Head of caudate nucleus (tissue), 42 donors: ENCODE measurements at places on chromosomes 1 and 21.

DNA sequence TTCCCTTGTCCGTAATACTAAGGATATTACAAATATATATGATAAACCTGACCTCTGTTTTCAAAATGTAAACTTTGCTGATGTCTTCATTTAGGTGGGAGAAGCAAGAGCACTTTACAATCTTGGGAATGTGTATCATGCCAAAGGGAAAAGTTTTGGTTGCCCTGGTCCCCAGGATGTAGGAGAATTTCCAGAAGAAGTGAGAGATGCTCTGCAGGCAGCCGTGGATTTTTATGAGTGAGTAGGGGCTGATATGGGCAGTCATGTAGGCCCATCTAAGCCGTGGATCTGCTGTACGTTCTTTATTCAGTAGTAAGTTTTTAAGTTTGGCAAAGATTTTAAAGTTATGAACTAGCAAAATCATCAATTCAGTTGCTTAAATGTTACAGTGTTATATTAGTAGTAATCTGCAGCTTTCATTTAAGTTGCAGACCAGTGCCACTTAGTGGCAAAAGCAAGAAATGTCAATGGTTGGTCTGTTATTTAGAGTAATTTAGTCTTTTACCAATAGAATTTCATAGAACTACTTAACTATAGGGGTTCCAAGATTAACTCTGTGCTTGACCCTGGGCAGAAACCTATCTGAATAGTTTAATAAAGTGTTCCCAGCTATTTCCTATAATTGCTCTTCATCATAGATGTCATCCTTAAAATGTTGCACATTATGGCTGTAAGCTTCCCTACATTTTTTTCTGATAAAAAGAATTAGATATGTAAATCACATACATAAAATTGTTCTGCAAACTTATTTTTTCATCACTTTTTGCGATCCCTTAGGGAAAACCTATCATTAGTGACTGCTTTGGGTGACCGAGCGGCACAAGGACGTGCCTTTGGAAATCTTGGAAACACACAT is 21.3 kb downstream of the GPSM2 start:
- no peak for DNase-seq

- no peak for DNase-seq
Observed at GRCh38 chr21:37737507-37737906, 178.8 kb downstream of the KCNJ6 start.

DNA sequence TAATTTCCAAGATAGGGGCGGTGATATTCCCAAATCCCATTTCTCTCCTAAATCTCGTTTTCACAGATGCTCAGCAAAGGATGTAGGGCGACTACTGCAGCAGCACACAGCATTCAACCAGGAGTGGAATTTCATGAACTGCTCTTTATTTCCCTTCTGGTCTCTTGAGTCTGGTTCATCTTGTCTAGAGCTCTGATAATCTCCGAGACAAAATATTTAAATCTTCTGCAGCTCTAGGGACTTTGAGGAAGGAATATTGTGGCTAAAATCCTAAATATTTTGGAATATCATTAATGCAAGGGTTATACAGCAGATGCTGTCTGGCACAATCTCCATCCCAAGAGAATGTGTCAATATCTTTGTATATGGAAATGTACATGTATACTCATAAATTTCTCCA is 45.4 kb downstream of the KIF26B start:
- DNase-seq, result no peak

DNA sequence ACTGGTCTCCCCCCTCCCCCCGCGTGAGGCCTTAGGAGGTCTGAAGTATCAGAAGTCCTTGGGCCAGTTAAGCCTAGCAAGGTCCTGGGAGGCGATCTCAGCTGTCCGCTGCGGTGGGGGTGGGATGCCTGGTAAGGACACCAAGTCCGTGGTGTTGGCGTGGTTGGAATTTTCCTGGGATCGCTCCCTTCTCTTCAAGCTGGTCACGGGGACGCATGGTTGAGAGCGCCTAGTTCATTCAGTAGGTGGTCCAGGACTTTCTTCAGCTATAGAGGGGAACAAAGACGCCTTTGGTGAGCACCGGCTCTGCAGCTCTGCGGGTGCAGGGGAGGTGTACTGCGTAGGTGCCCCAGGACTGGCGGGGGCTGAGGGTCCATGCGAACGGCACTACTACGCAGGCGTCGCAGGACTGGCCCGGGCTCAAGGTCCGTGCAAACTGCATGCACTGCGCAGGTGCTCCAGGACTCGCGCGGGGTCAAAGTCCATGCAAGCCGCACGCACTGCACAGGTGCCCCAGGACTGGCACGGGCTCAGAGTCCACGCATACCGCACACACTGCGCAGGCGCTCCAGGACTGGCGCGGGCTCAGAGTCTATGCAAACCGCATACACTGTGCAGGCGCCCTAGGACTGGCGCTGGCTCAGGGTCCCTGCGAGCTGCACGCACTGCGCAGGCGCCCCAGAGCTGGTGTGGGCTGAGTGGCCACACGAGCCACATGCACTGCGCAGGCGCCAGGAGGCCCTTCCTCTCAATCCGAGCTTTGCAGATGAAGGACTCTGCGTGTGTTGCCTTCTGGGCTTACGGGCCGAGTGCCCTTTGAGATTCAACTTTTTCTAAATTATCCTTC is 36.6 kb upstream of the HMGN1 start:
- DNase-seq, result peak; percentile 82

GRCh38 chr1:177082855-177083693 is 81.4 kb downstream of the ASTN1 start:
- DNase-seq, result no peak

- no peak for DNase-seq
Observed at GRCh38 chr1:227428803-227429202, 110.5 kb upstream of the CDC42BPA start.

DNA sequence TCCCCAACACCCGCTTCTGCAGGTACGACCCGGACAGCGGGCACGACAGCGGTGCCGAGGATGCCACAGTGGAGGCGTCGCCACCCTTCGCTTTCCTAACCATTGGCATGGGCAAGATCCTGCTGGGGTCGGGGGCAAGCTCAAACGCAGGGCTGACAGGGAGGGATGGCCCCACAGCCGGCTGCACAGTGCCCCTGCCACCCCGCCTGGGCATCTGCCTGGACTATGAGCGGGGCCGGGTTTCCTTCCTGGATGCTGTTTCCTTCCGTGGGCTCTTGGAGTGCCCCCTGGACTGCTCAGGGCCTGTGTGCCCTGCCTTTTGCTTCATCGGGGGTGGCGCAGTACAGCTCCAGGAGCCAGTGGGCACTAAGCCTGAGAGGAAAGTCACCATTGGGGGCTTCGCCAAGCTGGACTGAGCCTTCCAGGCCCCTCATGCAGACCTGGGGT is 10.1 kb downstream of the TRIM46 start:
- DNase-seq, result no peak

DNA sequence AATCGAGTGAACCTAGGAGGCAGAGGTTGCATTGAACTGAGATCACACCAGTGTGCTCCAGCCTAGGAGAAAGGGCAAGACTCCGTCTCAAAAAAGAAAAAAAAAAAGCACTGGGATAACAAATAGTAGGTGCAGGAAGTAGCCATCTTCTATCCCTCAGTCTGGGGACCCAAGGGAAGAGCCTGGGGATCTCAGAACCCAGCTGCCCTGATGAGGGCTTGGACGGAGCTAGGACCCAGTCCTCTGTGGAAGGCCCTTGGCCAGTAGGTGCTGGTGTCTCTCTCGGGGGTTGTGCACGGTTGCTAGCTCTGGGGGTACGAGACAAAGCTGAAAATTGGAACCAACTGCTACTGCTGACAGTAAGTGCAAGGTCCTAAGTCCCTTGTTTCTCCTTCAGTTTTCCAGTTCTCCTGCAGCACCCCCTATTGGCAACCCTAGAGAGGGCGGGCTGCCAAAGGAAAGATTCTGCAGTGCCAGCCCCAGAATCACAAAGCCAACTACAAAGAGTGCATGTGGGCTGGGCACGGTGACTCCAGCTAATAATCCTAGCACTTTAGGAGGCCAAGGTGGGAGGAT is 57.6 kb upstream of the KIF1B start:
- peak; percentile 25 for DNase-seq

DNA sequence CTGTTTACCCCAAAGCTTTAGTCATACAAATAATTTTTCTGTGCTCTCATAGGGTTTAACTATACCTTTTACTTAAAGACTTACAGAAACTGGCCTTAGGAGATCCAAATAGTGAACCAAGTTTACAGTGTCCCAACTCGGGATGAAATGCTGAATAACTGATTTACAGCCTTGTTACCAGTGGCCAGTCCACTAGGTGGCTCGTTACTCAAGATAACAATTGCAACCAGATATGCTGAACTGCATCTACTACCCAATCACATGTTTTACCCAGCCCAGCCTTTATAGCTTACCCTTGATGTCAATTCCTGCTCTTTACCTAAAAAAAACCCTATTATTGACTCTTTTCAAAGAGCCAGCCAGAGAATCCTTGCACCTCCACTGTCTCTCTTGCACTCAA is 1148.8 kb upstream of the ADGRL4 start:
- DNase-seq, result no peak

GRCh38 chr1:246450611-246451251 is 56.3 kb downstream of the SMYD3 start:
- no peak for DNase-seq

- DNase-seq, result no peak
Observed at GRCh38 chr1:75115654-75116053, 18.5 kb upstream of the LHX8 start.

DNA sequence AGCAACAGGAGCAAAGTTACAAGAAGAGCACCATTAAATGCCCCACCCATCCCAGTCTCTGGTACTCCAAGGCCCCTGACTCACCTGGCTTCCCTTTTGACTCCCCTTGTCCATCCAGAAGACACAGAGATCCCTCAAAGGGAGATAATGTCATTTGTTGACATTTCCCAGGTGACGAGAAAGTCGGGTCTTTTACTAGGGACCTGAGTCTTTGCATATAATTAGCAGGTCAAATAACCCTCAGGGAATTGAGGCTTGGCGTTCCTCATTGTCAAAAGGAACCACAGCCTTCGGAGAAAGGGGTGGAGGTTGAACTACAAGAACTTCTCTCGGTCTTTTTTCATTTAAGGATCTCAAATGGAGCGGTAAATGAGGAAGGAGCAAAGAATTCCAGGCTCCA is 133.2 kb downstream of the PROX1 start:
- DNase-seq, result no peak

DNA sequence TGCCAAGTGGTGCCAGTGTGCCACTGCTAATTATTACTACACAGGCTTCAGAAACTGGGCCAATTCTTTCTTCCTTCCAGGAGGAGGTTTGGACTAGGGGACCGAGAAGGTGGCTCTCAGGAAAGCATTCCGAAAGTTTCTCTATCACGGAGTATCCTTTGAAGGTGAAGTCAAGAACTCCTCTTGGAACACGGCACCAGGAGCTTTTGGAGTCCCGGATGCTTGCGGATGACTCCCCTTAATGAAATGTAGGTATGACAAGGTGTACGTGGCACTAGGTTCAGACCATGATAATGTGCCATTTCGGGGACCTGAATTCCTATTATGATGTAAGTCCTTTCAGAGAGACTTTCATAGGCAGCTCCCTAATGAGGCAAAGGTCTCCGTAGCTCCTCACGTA is 634.1 kb downstream of the KIF26B start:
- no peak for DNase-seq

GRCh38 chr21:35882791-35883240 is 177.5 kb downstream of the SETD4 start:
- no peak for DNase-seq

GRCh38 chr1:82318265-82318664 is 517.5 kb downstream of the ADGRL2 start:
- DNase-seq, result no peak

DNA sequence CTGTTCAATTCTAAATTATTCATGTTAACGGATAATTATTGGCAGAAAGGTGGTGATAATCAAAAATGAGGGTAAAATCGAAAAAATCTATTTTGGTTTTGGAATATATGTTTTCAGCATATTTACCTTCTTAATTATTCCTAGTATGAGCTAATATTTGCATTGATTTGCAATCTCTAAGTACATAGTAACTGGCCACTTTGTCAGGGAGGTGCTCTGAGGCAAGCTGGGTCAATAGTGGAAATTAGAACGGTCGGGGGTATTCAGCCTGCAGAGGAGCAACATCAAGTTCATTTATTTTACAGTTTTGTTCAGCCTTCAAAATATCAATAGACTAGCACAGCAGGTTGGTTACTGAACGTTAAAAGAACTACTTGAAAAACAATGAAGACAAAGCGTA is 1.8 kb downstream of the OTUD7B start:
- no peak for DNase-seq

GRCh38 chr1:6434186-6434585 is 9.6 kb downstream of the ESPN start:
- no peak for DNase-seq

GRCh38 chr1:244727871-244728474 is 75.0 kb downstream of the DESI2 start:
- no peak for DNase-seq

GRCh38 chr1:35718492-35719336 is at the start of gene C1orf216:
C1orf216 (minus strand) TSS chr1:35718884; CDS start chr1:35716321, 2,563 bp downstream.
- DNase-seq, result peak; percentile 70

GRCh38 chr1:207882692-207883091 is 28.2 kb downstream of the CD34 start:
- no peak for DNase-seq

GRCh38 chr1:39170731-39171667 is 33.5 kb upstream of the MACF1 start:
- DNase-seq, result no peak

GRCh38 chr21:19256934-19257660 is 853.5 kb upstream of the TMPRSS15 start:
- no peak for DNase-seq

DNA sequence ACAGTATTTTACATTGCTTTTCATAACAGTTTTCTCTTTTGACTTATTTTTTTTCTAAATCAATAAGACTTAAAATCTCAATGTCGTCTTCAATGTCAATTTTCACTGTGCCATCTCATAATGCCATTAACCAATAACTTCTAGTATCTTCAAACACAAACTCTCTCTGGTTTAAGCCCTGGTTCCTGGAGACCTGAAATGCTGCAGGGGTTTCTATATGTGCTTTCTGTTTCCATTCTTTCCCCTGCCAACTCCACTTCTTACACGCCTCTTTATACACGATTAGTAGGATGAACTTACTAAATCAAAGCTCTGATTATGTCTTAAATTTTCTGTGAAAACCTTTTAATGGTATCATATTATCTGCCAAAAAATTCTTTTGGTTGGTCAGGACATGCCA is 191.4 kb downstream of the AMY1C start:
- no peak for DNase-seq
